ENCODE measurements at places on chromosomes 2 and 18. TPM values are rescaled to one million over a fixed set of nuclear protein-coding genes. Genes with fewer than 3 reads are reported as not detected.

DNA sequence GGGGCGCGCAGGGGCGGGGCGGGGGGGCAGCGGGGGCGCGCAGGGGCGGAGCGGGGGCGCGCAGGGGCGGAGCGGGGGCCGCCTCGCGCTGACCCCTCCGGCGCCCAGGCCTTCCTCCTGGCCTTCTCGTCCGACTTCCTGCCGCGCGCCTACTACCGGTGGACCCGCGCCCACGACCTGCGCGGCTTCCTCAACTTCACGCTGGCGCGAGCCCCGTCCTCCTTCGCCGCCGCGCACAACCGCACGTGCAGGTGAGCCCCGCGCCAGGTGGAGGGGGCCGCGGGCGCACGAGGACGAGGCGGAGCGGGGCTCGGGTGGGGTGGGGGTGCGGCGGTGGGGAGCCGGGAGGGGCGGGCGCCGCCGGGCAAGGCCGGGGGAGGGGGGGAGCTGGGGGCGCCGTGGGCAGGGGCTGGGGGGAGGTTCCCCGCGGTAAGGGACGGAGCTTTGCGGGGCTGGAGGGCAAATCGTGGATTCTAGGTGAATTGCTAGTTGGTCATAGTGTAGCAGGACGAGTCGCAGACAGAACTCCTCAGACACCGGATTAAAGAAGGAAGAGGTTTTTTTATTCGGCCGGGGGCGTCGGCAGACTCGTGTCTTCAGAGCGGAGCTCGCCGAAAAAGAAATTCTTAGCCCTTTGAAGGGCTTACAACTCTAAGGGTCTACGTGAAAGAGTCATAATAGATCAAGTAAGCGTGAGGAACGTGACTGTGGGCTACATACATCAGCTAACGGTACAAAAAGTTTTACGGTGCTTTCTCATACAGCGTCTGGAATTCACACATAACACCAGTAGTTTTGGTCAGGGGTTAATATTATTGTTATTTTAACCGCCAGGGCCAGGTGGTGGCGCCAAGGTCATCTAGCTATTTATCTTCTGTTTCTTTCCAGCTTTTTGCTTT is 29.9 kb downstream of the ANO7 start:
- peak; percentile 42 for DNase-seq

Gene UGT1A7
- total RNA-seq: not detected

GRCh38 chr18:44599412-44599811 is 81.3 kb upstream of the SETBP1 start:
- DNase-seq: no peak

- no peak for DNase-seq
Observed at GRCh38 chr18:6199777-6200176, 214.9 kb downstream of the L3MBTL4 start.

Gene CARF
- 4.0 TPM for total RNA-seq

Gene TFPI
- total RNA-seq: not detected

Gene SPC25
- 31.0 TPM for total RNA-seq

DNA sequence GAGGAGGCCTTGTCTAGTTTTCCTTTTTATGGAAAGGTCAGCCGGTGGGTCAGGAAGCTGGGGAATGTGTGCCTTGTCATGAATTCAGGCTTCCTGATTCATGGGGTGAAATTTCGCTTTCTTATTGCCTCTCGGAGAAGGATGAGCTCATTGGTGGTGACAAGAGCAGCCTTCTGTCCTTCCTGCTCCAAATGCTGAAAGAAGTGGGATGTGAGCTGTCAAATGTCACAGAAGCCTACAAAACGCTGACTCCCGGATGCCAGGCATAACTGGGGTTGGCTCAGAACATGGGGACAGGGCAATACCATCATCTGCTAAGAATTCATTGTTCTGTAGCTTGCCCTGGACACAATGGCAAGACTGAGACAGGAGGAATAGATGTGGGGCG is 55.8 kb upstream of the FAM136A start:
- no peak for DNase-seq

Gene RHOB
- 1.8 TPM for total RNA-seq
